ENCODE measurements at places on chromosomes 6 and 20.

GRCh38 chr20:48957533-48957932 is 36.0 kb downstream of the ARFGEF2 start:
- DNase-seq = no peak

DNA sequence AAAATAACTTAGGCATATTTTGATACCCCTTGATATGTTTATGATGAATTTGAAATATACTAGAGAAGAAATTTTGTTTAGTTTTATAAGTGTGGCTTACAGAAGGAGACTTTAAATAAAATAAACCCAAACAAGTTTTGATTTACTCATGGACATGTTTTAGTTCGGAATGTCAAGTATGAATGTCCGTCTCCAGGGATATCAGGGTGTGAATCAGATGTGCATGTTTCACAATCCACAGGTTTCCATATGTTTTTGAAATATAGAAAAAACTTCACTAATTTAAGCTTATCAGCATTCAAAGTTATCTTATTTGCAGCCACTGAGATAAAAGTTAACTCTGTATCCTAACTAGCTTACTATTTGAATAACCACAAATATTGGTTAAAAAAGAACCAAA is 51.5 kb downstream of the PLCB1 start:
- no peak for DNase-seq

DNA sequence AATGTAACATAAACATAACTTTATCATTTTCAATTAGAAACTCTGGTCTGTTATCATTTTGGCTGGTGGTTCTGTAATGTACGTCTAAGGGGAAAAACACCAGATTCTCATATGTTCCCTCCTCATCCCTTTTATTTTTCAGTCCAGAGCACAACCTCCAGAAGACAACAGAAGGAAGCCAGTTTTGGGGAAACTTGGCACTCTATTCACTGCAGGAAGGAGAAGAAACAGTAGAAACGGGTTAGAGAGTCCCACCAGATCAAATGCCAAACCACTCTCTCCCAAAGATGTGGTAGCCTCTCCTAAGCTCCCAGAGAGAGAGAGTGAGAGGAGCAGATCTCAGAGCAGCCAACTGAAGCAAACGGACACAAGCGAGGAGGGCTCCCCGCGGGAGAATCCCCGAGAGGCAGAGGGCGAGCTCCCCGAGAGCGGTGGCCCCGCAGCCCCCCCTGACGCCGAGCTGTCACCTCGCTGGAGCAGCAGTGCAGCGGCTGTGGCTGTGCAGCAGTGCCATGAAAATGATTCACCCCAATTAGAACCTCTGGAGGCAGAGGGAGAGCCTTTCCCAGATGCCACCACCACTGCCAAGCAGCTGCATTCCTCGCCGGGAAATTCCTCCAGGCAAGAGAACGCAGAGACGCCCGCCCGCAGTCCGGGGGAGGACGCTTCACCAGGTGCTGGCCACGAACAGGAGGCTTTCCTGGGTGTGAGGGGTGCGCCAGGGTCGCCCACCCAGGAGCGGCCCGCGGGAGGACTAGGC is 117.8 kb downstream of the RTN4IP1 start:
- DNase-seq = peak; percentile 61

GRCh38 chr20:57251344-57251743 is 15.1 kb downstream of the BMP7 start:
- peak; percentile 24 for DNase-seq

Data from activated naive CD4-positive, alpha-beta T cell treated with anti-CD3 and anti-CD28 coated beads for 36 hours (primary cell).